Stimulated activated CD8-positive, alpha-beta memory T cell treated with anti-CD3 and anti-CD28 coated beads, Interleukin-4, amount 100 ng/mL, for 24 hours (primary cell): ENCODE measurements at places on chromosomes 13 and 19.

DNA sequence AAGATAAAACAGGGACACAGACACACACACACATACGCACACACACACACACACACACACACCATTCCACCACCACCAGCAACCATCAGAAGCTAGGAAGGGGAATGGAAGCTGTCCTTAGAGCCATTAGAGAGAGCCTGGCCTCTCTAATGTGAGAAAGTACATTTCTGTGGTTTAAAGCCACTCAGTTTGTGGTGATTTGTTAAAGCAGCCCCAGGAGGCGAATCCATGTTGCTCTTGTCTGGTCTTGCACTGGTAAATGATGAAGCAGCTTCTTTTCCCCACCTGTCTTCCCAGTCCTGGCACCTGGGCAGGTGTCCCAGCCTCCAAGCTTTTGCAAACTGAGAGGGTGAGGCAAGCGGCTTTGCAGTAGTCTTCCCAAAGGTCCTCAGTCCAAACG is 118.9 kb upstream of the KL start:
- DNase-seq: no peak

DNA sequence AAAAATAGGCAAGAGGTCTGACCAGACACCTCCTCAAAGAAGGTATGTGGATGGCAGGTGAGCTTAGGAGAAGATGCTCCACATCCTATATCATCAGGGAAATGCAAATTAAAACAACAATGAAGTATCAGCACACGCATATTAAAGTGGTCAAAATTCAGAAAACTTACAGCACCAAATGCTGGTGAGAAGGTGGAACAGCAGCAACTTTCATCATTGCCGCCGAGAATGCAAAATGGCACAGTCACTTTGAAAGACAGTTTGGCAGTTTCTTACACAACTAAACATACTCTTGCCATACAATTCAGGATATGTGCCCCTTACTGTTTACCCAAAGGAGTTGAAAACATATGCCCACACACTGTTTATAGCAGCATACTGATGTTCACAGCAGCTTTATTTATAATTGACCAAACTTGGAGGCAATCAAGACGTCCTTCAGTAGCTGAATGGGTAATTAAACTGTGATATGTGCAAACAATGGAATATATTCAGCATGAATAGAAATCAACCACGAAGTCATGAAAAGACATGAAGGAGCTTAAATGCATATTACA is 22.5 kb downstream of the OR10H4 start:
- no peak for DNase-seq

- DNase-seq: no peak
Observed at GRCh38 chr13:50401049-50401505, 385.8 kb downstream of the KCNRG start.

DNA sequence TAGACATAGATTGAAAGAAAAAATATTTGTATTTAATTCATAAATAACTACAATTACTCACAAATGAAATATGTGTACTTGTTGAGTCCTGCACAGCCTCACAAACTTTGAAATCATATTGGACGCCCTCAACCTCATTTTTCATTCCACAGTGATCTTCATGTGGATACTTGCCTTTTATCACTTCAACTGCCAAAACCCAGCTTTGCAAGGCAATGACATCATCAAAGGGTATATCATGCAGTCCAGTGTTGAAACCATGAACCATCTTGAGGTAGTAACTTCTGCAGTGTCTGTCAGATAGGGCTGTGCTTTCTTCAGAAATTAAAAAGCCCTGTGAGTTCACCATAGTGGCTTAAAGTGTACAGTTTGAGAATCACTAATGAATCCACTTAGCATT is 82.2 kb downstream of the HS6ST3 start:
- no peak for DNase-seq

GRCh38 chr13:74336546-74336945 is 202.3 kb upstream of the KLF12 start:
- no peak for DNase-seq

- DNase-seq: no peak
Observed at GRCh38 chr13:109136873-109137272, 507.5 kb downstream of the MYO16 start.

- peak; percentile 48 for DNase-seq
Observed at GRCh38 chr19:16566161-16566560, 6.1 kb downstream of the SLC35E1 start.

GRCh38 chr13:30664689-30665275 is 47.1 kb downstream of the USPL1 start:
- DNase-seq: no peak

DNA sequence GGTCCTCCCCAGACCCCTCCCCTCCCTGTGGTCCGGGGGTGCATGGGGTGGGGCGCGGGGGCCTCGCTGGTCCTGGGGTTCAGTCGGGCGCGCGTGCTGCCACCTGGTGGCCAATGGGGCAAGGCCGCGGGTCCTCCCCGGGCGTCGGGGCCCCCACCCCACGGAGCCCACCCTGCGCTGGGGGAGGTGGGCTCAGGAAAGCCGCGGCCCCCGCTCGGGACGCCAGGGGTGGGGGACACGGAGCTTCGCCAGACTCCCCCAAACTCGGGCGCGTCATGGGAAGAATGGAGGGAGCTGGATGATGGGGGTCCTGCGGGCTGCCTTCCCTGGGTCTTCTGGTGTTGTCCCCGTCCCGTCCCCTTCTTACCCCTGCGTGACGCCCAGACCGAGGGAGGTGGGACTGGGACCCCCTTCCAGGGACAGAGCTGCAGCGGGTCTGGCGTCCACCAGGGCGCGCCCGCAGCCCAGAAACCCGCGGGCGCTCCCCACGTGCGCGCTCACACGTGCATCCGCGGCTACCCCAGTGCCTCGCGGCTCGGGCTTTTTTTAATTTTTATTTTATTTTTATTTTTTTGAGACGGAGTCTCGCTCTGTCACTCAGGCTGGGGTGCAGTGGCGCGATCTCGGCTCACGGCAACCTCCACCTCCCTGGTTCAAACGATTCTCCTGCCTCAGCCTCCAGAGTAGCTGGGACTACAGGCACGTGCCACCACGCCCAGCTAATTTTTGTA is 19.8 kb upstream of the TCF3 start:
- DNase-seq: no peak

GRCh38 chr19:18685597-18686190 is 2.2 kb downstream of the CRTC1 start:
- DNase-seq: no peak

GRCh38 chr13:86038490-86038889 is 239.3 kb upstream of the SLITRK6 start:
- no peak for DNase-seq
